ENCODE measurements at places on chromosomes 2 and 18.

GRCh38 chr2:42841344-42841743 is 49.0 kb upstream of the HAAO start:
- DNase-seq = no peak

- no peak for DNase-seq
Observed at GRCh38 chr2:199847181-199847864, 3.7 kb downstream of the FTCDNL1 start.

- DNase-seq = no peak
Observed at GRCh38 chr2:110718990-110719389, 13.4 kb upstream of the ACOXL start.

- DNase-seq = no peak
Observed at GRCh38 chr18:70464343-70465114, 175.7 kb downstream of the SOCS6 start.

GRCh38 chr2:34387536-34387935 is 788.4 kb upstream of the FAM98A start:
- DNase-seq = no peak

DNA sequence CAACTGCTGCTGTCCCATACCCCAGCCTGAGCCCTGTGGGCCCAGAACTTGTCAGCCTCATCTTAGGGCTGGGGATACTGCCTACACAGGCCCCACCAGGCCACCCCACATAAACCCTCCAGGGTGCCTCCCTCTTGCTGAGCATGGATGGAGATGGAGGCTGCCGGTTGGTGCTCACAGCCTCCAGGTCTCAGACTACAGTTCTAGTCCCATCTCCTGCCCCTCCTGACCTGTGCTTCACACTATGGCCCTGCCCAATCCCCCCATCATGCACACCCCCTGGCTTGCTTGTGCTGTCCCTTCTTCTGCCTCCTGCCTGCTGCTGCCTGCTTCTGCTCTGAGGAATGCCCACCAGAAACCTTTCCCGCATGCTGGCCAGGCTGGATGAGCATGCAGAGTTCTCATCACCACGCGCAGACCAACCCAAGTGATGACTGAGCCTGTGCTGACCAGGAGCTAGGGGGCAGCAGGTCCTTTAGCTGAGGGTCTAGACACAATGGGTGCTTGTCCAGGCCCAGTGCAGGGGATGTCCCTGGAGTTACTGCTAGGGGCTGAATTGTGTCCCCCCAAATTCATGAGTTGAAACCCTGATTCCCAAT is 138.4 kb upstream of the HS6ST1 start:
- DNase-seq = no peak

DNA sequence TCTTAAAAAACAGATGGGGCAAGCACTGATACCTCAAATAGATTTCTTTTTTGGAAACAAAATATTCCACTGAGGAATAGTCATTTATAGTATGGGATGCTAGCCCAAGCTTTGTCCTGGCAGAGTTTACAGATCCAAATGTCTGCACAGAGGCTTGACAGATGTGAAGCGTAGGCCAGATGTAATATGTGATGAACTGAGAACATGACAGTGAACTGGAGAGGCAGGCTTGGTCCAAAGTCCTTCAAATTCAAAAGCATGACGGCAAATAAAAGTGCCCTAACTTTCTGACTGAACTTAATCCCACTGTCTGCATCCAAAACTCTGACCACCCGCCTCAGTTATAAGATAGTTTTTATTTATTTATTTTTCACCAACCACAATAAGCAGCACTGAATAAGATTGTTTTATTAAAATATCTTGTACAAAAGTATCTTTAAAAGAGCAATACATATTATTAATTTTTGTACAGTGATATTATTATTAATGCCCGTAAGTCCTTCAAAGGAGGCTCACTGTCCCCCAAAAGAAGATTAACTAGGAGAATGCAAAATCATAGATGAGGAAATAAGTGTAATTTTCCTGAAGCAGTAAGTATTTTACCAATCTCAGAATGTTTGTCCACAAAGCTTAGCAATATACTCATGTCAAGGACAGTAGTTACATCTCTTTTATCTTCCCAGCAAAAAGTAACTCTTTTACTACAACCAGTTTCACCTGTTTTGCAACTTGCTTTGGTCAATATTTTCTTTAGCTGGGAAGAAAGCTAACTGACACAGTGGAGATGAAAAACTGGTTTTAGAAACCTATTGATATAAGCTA is 10.7 kb upstream of the SPOPL start:
- no peak for DNase-seq

DNA sequence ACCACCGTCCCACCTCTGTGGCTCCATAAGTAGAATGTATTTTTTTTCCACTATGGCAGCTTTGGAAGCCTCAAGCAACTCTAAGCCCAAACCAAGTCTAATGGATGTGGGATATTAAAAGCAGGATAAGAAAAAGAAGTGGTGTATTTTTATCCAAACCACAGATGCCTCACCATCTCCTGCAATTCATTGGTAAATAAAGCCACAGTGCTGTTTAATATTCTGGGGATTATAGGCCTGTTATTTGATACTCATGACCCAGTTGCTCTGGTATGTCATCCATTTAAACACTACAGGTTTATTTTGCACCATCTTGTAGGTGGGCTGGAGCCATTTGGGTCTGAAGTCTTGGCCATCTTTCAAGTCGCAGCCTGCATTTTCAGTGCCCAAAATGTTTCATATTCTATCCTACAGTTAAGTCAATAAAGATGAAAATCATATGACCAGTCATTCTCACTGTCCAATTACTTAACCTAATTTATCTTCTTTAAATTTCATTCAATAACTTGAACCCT is 279.5 kb upstream of the EPHA4 start:
- no peak for DNase-seq

GRCh38 chr2:16000642-16001041 is 60.3 kb downstream of the MYCN start:
- no peak for DNase-seq

GRCh38 chr18:63298400-63299365 is 20.9 kb downstream of the BCL2 start:
- DNase-seq = no peak

DNA sequence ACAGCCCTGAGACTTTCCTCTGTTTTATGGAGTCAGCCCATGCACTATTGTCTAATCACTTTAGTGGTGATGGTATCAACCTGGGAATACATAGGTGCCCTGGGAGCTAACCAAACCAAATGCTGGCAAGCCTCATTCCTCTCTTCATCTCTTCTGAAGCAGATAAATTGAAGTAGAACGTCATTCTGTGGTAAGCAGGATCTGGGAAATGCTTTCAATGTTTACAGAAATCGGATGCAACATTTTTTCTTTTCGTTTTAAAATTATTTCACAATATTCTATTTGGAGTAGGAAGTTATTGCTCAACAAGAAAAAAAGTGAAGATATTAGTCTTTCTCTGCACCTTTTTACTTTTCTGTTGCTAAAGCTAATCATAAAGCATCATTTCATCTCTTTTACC is 114.2 kb downstream of the RBMS1 start:
- DNase-seq = no peak

- DNase-seq = no peak
Observed at GRCh38 chr18:9337873-9338272, 3.3 kb downstream of the TWSG1 start.

DNA sequence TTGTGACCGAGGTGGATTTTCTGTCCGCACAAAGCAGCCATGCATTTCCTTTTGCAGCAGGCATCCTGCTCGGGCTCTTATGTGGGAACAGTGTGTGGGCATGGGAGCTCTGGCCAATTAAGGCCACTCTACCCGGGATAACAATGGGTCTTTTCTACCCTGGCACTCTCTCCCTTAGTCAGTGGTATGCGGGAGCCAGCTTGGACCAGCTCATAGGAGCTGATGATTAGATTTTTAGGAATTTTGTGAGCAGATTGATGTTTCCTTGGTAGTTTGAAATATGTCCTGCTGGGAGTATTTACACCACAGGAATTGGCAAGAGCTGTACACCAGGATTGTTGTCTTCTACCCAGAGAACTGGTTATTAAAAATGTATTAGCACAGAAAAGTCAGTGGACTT is 89.3 kb downstream of the SPP2 start:
- no peak for DNase-seq

DNA sequence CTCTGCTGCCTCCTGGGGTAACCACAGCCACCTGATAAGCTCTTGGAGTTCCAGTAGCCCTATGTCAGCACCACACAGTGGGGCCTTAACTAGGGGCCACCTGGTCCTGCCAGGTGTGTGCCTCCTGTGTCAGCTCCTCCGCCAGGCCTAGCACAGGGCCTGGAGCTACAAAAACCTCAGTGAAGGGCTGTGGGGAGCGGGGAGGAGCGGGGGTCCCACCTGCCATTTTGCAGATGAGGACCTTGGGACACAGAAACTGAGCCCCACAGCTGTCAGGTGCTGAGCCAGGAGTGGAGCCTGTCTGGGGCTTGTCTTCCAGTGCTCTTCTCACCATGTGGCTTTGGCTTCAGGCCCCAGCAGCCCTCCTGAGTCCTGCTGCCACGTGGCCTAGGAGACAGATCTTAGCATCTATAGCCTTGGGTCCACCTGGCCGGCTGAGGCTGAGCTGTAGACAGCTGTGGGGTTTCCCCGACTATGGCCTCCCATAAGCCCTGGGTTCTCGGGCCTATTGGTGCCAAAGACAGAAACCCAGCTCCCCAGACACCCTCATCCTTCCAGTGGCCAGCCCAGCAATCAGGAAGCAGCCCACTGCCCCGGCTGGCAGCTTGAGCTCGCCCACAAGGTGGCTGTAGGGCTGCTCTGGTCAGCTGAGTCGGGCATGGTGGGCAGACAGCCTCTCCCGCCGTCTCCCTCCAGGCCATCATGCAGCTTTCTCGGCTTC is 104.5 kb upstream of the MCFD2 start:
- DNase-seq = no peak

- DNase-seq = no peak
Observed at GRCh38 chr2:1656326-1656960, 87.9 kb downstream of the PXDN start.

DNA sequence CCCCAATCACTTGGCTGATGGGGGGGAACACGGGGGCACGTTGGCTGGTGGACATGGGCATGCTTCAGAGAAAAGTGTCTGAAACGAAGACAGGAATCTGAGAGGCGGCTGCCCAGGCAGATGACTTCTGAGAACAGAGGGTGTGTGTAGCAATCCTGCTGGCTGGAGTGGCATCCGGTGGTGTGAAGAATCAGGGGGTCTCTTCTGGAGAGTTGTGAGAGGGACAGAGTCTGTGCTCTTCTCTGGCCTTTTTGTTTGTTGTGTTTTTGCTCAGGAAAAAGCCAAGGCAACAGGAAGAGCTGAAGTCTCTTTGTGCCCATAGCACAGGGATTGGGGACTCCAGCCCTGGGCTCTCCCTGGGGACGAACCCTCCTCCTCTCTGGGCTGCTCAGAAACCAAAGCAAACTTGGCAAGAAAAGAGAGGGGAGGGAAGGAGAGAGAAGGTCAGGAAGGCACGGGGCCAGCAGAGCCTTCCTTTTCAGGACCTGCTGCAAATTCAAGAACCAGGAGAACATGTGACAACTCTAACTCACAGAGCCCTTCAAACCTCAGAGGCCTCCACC is 97.0 kb upstream of the SMAD2 start:
- DNase-seq = no peak
